ENCODE measurements at places on chromosomes 3 and 15.

DNA sequence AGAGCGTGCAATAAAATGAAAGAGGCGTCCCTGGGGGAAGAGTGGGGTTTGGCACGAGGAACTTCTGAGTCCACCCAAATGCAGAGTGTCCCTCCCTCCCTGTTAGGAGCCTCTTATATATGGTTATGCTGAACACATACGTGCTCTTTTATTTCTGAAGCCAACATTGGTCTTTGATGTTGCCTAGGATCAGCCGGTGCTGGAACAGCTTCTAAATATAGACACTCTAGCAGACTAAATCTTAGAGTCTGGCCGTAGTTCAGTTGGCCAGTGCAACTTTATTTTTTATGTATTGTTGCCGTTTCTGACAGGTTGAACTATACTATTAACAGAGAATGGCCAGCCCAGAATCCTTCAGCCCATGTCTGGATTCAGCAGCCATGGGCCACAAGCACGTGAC lies 128.7 kb downstream of the GHSR start:
- H3K4me1 ChIP-seq = no peaks in the 10 kb centered on the region
- H3K36me3 ChIP-seq = no peaks in the 10 kb centered on the region
- no peak for DNase-seq
- no peaks in the 10 kb centered on the region for H3K27me3 ChIP-seq
- H3K27ac ChIP-seq = no peak overlapping the region

- no peaks in the 10 kb centered on the region for H3K27me3 ChIP-seq
- no peak overlapping the region for H3K4me3 ChIP-seq
- no peak overlapping the region for H3K27ac ChIP-seq
- H3K4me1 ChIP-seq = no peaks in the 10 kb centered on the region
Measured at GRCh38 chr3:61805510-61806080, 244.2 kb downstream of the PTPRG start.

DNA sequence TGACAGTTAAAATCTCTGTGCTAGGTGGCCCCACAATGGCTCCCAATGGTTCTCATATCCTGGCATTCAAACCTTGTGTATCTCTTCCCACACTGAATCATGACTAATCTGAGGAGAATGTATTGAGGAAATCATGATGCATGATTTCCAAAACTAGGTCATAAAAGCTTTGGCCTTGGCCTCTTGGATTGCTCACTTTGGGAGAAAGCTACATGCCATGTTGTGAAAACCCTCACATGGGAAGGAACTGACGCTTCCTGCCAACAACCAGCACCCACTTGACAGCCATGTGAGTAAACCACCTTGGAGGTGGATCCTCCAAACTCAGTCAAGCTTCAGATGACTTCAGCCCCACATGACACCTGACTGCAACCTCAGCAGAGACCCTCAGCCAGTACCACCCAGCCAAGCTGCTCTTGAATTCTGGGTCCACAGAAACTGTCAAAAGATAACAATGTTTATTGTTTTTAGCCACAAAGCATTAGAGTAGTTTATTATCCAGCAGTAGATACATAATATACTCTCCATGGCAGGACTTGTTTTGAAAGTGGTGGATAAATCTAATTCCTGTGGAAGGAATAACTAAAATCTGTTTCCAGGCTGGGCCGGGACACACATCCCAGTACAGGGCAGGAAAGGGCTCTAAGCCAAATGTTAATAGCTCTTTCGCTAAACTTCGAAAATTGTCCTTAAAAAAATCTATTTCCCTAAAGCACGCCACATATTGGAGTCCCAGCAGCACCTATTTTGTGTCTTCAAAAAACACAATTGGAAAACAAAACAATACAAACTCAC lies 1.0 kb upstream of the ZNF620 start:
- peaks cover 8% of the 10 kb centered on the region for H3K4me1 ChIP-seq
- DNase-seq = no peak
- H3K27ac ChIP-seq = no peak overlapping the region
- H3K4me3 ChIP-seq = no peak overlapping the region
- no peaks in the 10 kb centered on the region for H3K36me3 ChIP-seq

DNA sequence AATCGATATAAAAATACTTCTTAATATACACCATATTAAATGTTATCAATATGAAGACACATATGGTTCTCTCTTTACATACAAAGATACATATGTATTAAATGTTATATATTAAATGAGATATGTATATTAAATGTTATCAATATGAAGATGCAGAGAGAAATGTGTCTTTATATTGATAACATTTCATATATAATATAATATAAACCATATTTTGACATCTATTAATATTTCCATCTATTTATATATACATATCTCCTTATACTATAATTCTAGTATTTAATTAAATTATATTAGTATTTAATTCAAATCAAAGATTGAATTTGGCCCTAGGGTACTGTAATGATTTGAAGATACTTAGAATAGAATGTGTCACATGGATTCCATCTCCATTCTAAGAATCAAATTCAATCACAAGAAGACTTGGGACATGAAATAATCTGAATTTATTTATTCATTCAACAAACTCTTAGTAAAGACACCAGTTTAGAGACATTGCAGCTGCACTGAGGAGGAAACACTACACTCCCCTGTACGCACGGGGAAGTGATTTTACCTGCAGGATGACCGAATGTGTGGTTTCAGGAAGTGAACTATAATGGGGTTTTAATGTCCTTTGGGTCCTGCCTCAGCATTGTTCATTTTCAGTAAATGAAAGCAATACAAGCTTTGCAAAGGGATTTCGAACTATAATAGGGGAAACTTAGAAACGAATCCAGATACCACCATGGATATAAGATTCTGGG lies 365.1 kb downstream of the MECOM start:
- no peaks in the 10 kb centered on the region for H3K36me3 ChIP-seq
- no peak overlapping the region for H3K4me3 ChIP-seq
- no peak for DNase-seq
- no peaks in the 10 kb centered on the region for H3K4me1 ChIP-seq
- no peaks in the 10 kb centered on the region for H3K27me3 ChIP-seq
- H3K27ac ChIP-seq = no peak overlapping the region

DNA sequence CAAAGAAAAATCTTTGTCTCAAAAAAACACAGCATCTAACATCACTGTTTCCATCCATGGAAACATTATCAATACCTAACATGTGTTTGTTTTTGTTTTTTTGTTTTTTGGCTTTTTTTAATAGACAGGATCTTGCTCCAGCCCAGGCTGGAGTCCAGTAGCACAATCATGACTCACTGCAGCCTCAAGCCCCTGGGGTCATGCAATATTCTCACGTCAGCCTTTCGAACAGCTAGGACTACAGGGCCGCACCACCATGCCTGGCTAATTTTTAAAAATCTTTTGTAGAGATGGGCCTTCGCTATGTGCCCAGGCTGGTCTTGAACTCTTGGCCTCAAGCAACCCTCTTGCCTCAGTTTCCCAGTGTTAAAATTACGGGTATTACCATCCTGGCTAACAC lies 52.8 kb downstream of the RAF1 start:
- H3K27me3 ChIP-seq = no peaks in the 10 kb centered on the region
- peaks cover 17% of the 10 kb centered on the region for H3K4me1 ChIP-seq
- no peak for DNase-seq
- no peak overlapping the region for H3K27ac ChIP-seq

DNA sequence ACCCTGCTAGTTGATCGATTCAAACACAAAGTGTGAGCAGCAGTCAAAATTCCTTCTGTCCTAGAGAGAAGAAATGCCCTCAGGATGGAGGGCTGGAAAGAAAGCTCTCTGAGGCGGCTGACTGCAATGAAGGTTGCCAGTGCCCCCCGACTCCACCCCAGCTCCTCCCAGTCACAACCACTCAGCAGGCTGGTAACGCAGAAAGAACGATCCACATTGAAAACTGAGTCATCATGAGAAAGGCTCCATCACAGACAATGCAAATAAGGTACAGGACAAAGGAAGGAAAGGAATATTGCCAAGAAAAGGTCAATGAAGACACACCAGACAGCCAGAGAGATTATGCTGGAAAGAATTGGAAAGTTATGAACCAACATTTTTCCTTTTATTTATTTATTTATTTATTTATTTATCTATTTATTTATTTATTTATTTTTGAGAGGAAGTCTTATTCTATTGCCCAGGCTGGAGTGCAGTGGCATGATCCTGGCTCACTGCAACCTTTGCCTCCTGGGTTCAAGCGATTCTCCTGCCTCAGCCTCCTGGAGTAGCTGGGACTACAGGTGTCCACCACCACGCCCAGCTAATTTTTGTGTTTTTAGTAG lies 17.4 kb upstream of the VGLL4 start:
- no peak for DNase-seq
- no peak overlapping the region for H3K27ac ChIP-seq
- no peaks in the 10 kb centered on the region for H3K36me3 ChIP-seq
- no peaks in the 10 kb centered on the region for H3K4me1 ChIP-seq

GRCh38 chr15:88331291-88331690 lies 74.8 kb upstream of the NTRK3 start:
- no peaks in the 10 kb centered on the region for H3K27me3 ChIP-seq
- no peaks in the 10 kb centered on the region for H3K36me3 ChIP-seq
- no peaks in the 10 kb centered on the region for H3K4me1 ChIP-seq
- no peak for DNase-seq

- no peak overlapping the region for H3K27ac ChIP-seq
- DNase-seq = no peak
- H3K4me3 ChIP-seq = no peak overlapping the region
- H3K27me3 ChIP-seq = no peaks in the 10 kb centered on the region
- no peaks in the 10 kb centered on the region for H3K36me3 ChIP-seq
Measured at GRCh38 chr3:135056733-135057310, 261.8 kb downstream of the EPHB1 start.

- H3K36me3 ChIP-seq = peaks cover 5% of the 10 kb centered on the region
- H3K27me3 ChIP-seq = no peaks in the 10 kb centered on the region
- no peak overlapping the region for H3K4me3 ChIP-seq
- H3K27ac ChIP-seq = no peak overlapping the region
- peaks cover 11% of the 10 kb centered on the region for H3K4me1 ChIP-seq
- DNase-seq = no peak
Measured at GRCh38 chr15:90960298-90961091, 5.8 kb downstream of the RCCD1 start.

- no peak for DNase-seq
- no peak overlapping the region for H3K4me3 ChIP-seq
- no peaks in the 10 kb centered on the region for H3K27me3 ChIP-seq
- H3K36me3 ChIP-seq = no peaks in the 10 kb centered on the region
- no peaks in the 10 kb centered on the region for H3K4me1 ChIP-seq
Measured at GRCh38 chr15:59736181-59736580, 47.1 kb upstream of the BNIP2 start.

- H3K36me3 ChIP-seq = no peaks in the 10 kb centered on the region
- DNase-seq = no peak
- no peak overlapping the region for H3K4me3 ChIP-seq
- no peak overlapping the region for H3K27ac ChIP-seq
- H3K4me1 ChIP-seq = no peaks in the 10 kb centered on the region
- no peaks in the 10 kb centered on the region for H3K27me3 ChIP-seq
Measured at GRCh38 chr15:81073801-81074200, 60.3 kb upstream of the CFAP161 start.

- no peak for DNase-seq
- no peaks in the 10 kb centered on the region for H3K27me3 ChIP-seq
- no peak overlapping the region for H3K27ac ChIP-seq
- peaks cover 15% of the 10 kb centered on the region for H3K36me3 ChIP-seq
- no peaks in the 10 kb centered on the region for H3K4me1 ChIP-seq
- H3K4me3 ChIP-seq = no peak overlapping the region
Measured at GRCh38 chr15:57255751-57256341, 120.5 kb upstream of the CGNL1 start.

GRCh38 chr3:130758624-130759369 lies 12.2 kb upstream of the PIK3R4 start:
- no peaks in the 10 kb centered on the region for H3K27me3 ChIP-seq
- H3K4me1 ChIP-seq = no peaks in the 10 kb centered on the region
- no peaks in the 10 kb centered on the region for H3K36me3 ChIP-seq
- no peak overlapping the region for H3K27ac ChIP-seq
- DNase-seq = no peak

DNA sequence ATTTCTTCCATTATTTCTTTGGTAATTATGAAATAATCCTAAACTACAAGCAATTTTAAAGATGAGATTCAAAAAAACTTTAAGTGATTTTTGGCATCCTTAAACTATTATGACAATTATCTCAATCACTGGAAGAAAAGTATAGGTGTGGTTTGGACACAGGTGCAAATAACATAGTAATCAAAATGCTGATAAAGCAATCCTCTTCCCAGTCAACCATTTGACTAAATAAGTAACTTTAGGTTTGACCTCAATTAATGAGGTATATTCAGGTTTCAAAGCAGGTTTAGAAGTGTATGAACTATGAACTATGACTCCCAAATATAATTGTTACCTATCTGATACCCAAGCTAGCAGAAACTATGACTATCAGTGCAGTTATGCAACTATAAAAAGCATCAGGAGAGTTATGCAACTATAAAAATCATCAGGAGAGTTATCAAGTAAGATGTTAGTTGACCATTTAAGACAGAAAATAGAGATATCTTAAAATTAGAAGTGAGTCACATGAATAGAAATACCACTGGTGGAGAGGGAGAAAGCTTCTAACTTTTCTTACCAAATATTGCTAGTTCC lies 8.9 kb upstream of the CNTN3 start:
- H3K36me3 ChIP-seq = no peaks in the 10 kb centered on the region
- no peaks in the 10 kb centered on the region for H3K27me3 ChIP-seq
- H3K4me1 ChIP-seq = no peaks in the 10 kb centered on the region
- no peak overlapping the region for H3K4me3 ChIP-seq

DNA sequence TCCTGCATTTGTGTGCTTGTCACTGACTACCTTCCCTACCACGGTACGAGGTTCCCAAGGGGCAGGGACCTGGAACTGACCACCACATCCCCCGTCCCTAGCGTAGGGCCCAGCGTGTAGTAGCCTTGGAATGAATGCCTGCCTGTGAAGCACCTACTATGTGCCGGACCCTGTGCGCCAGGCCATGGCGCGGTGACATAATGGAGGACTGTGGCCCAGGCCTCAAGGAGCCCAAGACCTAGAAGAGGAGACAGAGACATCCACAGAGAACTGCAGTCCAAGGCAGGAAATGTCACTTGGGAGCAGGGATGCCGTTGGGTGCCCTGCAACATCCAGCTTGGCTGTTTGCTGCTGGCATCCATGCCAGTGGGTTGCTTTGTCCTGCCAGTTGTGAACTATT lies 71.9 kb upstream of the SLC6A6 start:
- no peak overlapping the region for H3K4me3 ChIP-seq
- DNase-seq = no peak
- no peaks in the 10 kb centered on the region for H3K27me3 ChIP-seq
- no peaks in the 10 kb centered on the region for H3K4me1 ChIP-seq

GRCh38 chr15:64635499-64636495 lies 139.6 kb downstream of the RBPMS2 start:
- no peaks in the 10 kb centered on the region for H3K36me3 ChIP-seq
- H3K27me3 ChIP-seq = no peaks in the 10 kb centered on the region
- no peak for DNase-seq
- H3K4me3 ChIP-seq = no peak overlapping the region
- peaks cover 81% of the 10 kb centered on the region for H3K4me1 ChIP-seq

- no peak overlapping the region for H3K4me3 ChIP-seq
- no peaks in the 10 kb centered on the region for H3K27me3 ChIP-seq
- no peak for DNase-seq
- H3K4me1 ChIP-seq = no peaks in the 10 kb centered on the region
- no peak overlapping the region for H3K27ac ChIP-seq
Measured at GRCh38 chr3:125477701-125478100, 42.3 kb downstream of the SNX4 start.
